ENCODE measurements at places on chromosomes 7 and 10.

DNA sequence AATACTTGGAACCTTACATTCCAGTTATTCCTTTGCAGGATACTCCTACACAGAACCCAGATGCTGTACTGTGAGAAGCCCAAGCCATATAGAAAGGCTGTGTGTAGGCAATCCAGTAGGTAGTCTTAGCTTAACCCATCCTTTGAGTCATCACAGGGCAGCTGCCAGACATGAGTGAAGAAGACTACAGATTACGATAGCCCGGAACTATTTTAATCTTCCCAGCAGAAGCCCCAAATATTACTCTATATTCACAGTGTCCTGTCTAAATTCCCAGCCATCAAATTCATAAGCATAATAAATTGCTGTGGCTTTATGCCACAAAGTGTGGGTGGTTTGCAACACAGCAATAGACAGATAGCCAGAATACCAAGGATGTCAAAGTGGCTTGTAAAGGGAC, 474.1 kb upstream of the STEAP1 start:
- DNase-seq, result no peak

GRCh38 chr7:149004405-149005370, 23.6 kb downstream of the PDIA4 start:
- no peak for DNase-seq

DNA sequence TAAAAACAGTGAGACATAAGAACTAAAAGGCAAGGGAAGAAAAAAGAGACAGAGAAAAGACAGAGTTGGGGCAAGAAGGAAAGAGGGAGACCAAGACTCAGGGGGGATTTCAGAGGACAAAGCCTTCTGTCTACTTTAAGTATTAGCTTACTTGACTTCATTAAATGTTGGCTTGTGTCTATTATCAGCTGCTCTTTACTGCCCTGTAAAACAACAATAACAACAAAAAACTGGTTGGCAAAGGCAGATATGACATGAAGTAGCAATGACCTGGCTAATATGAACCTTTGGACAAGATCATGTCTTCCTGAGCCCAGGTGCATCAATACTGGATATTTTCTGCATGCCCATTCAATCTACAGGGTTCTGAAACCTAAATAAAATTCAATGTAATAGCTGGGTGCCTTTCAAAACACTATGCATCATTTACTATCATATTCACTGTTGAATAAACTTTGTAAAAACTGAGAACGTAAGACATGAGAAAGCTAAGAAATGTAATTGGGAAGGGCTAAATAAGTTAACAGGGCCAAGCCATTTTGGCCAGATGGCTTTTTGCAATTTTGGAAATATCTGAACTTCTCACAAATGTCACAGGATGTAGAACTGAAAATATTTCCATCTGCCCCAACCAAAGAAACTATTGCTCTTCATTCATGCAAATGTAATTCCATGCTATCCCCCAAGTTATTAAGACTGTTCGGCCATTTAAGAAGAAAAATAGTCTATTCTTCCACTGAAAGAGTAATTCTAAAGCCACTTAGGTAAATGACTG, 49.4 kb downstream of the LRRN3 start:
- no peak for DNase-seq

DNA sequence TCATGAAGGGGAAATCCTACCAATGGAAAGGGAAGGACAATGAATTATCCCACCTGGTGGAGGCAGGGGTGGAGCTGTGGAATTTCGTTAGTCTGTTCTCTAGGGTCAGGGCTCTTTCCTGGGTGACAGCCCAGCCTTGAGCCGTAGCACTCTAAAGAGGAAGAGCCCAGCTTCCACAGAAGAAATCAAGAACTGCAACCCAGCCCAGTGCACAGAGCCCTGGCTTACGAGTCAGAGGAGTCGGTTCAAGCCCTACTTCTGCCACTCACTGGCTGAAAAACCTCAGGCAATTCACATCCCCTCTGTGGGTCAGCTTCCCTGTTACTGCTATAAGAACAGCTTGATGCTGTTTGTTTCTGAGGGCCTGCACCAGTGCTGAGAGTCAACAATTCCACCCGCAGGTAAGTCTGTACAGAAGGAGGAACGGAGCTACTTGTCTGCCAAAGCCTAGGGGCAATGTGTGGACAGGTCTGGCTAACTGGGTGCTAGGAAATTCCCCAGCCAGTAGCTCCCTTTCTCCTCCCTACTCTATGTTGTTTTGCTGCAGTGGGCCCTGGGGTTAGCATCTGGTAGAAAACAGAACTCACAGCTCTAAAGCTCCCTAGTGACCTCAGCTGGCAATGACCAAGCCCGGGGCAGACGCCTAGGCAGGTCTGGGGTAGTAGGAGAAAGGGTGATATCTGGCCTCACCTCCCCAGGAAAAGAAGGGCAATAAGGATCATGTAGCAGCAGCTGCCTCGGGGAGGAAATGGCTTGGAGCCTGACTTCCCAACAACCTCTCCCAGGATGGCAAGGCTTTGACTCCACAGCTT, 3.3 kb downstream of the AVPI1 start:
- no peak for DNase-seq

- DNase-seq, result no peak
Observed at GRCh38 chr7:127532151-127532550, 53.2 kb downstream of the GCC1 start.

DNA sequence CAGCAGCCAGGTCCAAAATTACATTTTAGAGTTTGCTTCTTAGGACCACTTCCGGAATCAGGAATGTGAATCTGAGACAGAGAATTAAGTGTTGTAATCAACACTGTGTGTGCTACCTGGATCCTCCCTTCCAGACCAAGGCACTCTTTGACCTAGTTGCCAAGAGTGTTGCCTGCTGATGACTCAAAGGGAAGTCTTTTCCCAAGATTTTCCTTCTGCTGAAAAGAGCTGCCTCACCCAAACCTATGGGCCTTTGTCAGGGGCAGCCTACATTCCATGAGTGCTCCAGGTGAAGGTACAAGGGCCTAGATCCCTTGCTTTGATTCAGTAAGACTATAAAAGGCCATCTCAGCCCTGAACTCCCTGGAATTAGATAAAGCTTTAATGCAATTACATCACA, 712.5 kb upstream of the ANKRD30A start:
- no peak for DNase-seq

GRCh38 chr10:101040851-101041250, 9.8 kb downstream of the SFXN3 start:
- no peak for DNase-seq

DNA sequence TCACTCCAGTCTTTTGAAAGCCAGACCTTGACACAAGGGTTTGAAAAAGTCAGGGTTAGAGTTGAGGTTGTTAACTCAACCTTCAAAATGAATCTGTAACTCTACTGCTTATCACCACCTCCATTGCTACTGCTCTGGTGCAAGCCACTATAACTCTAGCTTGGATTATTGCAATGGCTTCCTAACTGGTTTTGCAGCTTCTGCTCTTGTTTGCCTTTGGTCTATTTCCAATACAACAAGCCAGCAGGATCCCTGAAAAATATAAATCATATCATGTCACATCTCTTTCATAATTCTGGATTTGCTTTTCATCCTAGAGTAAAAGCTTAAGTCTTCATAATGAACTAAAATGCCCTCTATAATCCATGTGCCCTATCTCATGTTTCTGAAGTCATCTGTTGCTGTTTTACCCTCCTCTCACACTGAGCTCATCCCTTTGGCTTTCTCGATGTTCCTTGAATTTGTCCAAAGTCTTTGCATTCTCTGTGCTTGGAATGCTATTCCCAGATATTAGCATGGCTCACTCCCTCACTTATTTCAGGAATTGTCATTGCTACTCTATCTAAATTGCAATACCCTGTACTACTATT, 10.9 kb downstream of the TAS2R60 start:
- DNase-seq, result no peak

- DNase-seq, result no peak
Observed at GRCh38 chr7:70764701-70765208, 367.2 kb upstream of the GALNT17 start.

- DNase-seq, result no peak
Observed at GRCh38 chr7:83270407-83270806, 107.7 kb upstream of the PCLO start.

GRCh38 chr7:140084972-140085371, 22.2 kb upstream of the PARP12 start:
- no peak for DNase-seq

DNA sequence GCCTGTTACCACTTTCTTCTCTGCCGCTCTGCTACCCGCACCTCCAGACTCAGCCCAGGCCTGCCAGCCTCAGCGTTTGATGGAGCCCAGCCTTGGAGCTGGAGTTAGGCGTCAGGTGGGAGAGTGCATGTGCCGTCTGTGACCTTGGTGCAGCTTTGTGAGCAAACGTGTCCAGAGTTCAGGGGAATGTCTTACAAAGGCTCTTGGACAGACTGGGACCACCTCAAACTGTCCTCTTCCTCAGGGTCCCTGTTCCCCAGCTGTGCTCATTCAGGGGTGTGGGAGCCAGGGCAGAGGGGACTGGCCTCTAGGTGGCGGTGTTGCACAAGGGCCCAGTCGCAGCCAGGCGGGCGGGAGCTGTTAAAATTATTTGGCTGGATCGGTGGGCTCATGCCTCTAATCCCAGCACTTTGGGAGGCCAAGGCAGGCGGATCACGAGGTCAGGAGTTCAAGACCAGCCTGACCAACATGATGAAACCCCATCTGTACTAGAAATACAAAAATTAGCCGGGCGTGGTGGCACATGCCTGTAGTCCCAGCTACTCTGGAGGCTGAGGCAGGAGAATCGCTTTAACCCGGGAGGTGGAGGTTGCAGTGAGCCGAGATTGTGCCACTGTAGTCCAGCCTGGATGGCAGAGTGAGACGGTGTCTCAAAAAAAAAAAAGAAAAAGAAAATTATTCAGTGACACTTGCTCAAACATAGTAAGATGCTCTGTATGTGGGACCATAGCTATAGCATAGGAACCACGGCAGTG, 89.2 kb downstream of the ADCY1 start:
- no peak for DNase-seq

DNA sequence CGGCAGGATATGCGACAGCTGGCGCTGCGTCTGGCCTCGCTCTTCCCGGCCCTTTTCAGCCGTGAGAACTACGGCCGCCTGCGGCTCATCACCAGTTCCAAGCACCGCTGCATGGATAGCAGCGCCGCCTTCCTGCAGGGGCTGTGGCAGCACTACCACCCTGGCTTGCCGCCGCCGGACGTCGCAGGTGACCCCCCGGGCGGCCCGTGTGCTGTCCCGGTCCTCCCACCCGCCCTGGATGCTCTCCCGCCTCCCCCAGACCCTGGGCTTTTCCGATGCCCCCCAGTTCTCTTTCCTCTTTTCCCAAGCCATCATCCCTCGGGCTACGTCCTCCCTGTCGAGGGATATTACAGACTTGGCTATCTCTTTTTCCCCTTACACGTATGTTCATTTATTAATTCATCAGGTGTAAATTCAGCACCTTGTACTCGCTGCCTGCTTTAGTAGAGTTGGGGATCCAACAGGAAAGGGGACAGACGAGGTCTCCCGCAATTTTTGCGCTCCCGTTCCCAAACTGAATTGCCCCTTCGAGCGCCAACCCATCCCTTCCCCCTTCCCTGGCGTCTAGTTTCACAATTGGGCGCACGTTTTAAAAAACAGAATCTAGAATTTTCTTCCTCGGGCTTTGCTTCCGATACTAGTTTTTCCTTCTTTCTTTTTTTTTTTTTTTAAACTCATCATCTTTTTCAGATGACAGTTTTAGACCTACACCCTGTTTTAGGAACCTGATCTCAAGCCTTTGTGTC, 846 bp downstream of the MINPP1 start:
- peak; percentile 10 for DNase-seq

GRCh38 chr10:51767103-51767763, 67.8 kb upstream of the CSTF2T start:
- no peak for DNase-seq
